ENCODE measurements at places on chromosomes 6 and 20. TPM values are rescaled to one million over a fixed set of nuclear protein-coding genes. Genes with fewer than 3 reads are reported as not detected.

DNA sequence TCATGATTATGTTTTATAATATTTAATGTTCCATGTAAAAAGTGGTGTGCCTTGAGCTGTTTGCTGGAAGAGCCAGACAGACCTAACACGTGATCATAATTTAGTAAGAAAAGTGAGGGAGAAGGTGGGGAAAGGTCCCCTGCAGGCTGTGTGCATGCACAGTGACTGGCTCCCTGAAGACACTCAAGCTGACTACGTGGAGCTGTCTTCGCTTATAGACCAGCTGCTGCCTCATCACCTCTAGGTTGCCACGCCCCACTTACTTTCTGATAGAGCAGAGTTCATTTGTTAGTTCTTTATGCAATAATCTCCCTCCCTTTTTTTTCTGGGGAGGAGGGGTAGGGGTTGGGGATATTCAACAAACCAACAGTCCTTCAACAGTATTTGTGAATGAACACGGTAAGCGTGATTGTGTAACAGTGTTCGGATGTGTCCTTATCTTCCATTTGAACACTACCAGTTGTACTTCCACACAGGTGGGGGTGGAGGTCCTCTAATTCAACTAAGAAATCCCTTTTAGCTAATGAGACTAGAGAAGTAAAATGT lies 157.3 kb downstream of the BACH2 start:
- DNase-seq = no peak

DNA sequence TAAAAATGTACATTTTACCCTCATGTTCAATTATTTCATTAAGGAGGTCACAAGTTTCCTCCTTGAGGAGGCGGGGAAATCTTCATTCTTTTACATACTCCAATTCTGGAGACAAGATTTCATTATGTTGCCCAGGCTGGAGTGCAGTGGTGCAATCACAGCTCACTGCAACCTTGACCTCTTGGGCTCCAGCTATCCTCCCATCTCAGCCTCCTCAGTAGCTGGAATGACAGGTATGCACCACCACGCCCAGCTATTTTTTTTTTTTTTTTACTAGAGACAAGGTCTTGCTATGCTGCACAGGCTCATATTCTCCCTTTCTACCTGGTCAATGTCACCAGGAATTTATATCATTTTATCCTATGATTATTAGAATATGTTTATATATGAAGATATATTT lies 85.8 kb downstream of the FUT9 start:
- DNase-seq = no peak

GRCh38 chr6:90387383-90387775 lies 90.7 kb upstream of the BACH2 start:
- no peak for DNase-seq

DNA sequence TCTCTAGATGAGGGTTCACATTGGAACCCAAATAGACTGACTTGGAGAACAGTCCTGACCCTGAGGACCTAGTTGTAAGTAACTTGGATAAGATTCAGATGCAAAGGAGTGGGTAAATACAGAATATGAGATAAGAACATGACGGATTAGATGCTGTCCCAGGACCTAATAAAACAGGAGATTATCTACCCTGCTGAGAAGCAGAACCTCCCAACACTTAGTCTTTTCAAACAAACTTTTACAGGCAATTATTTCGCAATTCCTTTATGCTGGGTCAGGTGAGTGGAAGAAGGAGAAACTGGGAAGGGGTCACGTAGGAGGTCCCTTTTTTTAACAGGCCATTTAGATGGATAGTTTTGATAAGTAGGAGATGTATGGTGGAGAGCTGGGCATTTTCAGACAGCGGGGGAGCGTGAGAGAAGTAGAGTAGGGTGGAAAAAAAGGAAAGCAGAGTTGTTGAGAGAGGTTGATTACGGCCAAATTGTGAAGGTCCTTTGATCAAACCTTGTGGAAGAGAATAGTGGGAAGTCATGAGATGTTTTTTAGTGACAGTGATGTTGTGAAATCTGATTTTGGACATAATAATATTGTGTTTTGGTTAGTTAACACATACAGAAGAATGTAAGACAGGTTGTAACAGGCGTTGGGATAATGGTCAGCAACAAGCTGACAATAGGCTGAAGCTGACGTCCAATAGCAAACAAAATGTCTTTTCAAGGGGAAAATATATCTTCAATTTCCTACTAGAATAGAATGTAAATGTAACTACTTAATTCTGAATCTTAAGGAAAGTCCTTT lies 32.8 kb downstream of the FAM83B start:
- DNase-seq = no peak

- no peak for DNase-seq
Measured at GRCh38 chr6:89977808-89978748, 83.8 kb downstream of the GJA10 start.

- DNase-seq = no peak
Measured at GRCh38 chr6:160101277-160102205, 20.1 kb upstream of the SLC22A1 start.

The SMPDL3A gene
- total RNA-seq = 6.3 TPM

All from kidney epithelial cell (primary cell).